Peyer's patch (tissue), 4 donors: ENCODE measurements at places on chromosomes 1 and 21. TPM values are rescaled to one million over a fixed set of nuclear protein-coding genes. Genes with fewer than 3 reads are reported as not detected.

- no peaks in the 10 kb centered on the region for H3K36me3 ChIP-seq
- DNase-seq: no peak
- no peak overlapping the region for H3K4me3 ChIP-seq
- H3K27ac ChIP-seq: peak overlapping the region; percentile 46
- no peaks in the 10 kb centered on the region for H3K4me1 ChIP-seq
Measured at GRCh38 chr1:58909914-58910681, 126.3 kb upstream of the JUN start.

The LRRC3 gene
- total RNA-seq: 2.4 TPM

DNA sequence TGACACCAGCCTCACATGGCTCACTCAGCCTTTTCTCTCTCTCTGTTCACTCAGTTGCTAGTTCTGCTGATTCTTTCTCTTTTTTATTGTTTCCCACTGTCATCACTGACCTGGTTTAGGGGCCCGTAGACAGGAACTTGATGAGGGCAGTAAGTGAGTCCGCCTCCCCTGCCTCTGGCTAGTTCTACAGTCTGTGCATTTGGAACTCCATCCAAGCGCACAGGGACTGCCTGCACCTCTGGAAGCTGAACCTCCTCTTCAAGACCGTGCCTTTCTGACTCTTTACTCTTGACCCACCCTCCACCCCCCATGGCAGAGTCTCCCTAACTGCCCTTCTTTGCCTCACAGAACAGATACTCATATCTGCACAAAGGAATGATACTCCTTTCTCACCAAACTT, 4.2 kb downstream of the TENT5C start:
- DNase-seq: no peak
- no peak overlapping the region for H3K27ac ChIP-seq
- no peaks in the 10 kb centered on the region for H3K27me3 ChIP-seq
- H3K4me3 ChIP-seq: no peak overlapping the region
- H3K4me1 ChIP-seq: peaks cover 5% of the 10 kb centered on the region

The SLAMF1 gene
- total RNA-seq: 9.1 TPM

The PLXNA2 gene
- total RNA-seq: 51.5 TPM

The TSTD1 gene
- total RNA-seq: 59.1 TPM

DNA sequence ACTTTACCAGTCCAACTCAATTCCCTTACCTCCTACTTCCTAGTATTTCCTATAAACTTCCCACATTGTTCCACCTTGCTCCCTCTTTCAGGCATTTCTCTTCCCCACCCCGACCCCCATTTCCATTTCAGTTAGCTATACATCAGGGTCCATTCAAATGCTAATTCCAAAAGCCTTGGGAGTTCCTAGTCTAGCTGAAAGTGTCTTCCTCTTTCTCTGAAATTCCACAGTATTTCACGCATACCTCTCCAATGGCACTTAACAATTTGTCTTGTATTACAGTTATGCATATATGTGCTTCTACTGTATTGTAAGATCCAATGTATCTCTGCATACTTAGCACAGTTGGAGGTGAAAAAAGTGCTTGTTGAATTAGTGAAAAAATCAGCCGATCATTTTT, 94.9 kb downstream of the ZNF644 start:
- no peak overlapping the region for H3K4me3 ChIP-seq
- H3K36me3 ChIP-seq: no peaks in the 10 kb centered on the region
- DNase-seq: no peak
- no peaks in the 10 kb centered on the region for H3K4me1 ChIP-seq
- H3K27ac ChIP-seq: no peak overlapping the region
- H3K27me3 ChIP-seq: no peaks in the 10 kb centered on the region

The TMCC2 gene
- total RNA-seq: 4.1 TPM
